ENCODE measurements at places on chromosomes 7 and 10.

DNA sequence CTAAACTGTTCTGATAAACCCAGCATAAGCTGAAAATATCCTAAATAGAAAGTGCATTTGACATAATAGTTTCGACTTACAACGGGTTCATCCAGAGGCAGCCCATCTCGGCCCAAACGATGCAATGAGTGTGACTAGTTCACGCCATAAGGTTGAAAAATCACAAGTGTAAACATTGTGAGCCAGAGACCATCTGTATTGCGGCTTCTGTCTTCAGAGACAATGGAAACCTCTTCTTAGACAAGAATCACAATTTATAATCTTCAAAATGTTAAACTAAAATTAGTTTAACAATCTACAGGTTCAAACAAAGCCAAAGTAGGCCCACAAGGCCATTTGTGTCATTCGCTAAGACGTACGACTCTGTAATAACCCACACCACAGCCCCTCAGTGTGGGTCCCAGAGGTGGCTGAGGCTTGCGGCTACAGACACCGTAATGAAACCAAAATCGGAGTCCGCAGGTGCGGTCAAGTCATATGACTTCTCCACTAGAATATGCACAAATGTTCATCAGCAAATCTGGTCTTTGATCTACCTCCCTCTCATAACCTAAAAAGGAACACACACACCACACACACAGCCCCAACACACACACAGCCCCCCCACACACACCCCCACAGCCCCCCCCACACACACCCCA, 81.8 kb downstream of the DIP2C start:
- DNase-seq = no peak

DNA sequence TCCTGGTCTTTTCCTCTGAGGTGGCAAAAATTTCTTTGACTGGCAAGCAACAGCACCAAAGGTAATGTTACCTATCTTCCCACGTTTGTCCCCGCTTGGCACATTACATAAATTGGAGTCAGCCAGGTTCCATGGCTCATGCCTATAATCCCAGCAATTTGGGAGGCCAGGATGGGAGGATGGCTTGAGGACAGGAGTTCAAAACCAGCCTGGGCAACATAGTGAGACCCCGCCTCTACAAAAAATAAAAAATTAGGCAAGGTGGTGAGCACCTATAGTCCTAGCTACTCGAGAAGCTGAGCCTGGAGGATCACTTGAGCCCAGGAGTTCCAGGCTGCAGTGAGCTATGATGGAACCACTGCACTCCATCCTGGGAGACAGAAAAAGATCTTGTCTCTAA, 139.5 kb downstream of the IDE start:
- no peak for DNase-seq

- no peak for DNase-seq
These were observed 11.7 kb upstream of the ZNF680 start for GRCh38 chr7:64574540-64575099.

- no peak for DNase-seq
These were observed 166.5 kb downstream of the LRMDA start for GRCh38 chr10:75597773-75598440.

GRCh38 chr7:16465469-16466361, at the start of gene SOSTDC1:
Gene SOSTDC1 (minus strand): TSS chr7:16465738. CDS start chr7:16465668, 70 bp downstream.
- no peak for DNase-seq

DNA sequence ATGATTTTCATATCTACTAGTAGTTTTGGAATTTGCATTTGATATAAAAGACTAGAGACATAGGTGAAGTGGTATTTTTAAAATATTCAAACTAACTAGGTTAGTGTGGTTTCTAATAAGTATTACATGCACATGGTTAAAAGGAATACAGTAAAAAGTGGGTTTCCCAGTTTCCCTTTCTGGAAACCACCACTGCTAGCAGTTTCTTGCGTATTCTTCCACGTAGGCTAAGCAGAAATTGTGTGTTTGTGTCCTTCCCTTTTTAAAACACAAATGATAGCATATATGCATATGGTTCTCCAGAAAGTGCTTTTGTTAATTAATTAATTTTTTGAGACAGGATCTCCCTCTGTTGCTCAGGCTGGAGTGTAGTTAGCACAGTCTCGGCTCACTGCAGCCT, 15.4 kb downstream of the NRF1 start:
- DNase-seq = no peak

- peak; percentile 62 for DNase-seq
These were observed 29.6 kb upstream of the ZNF488 start for GRCh38 chr10:47413531-47414226.

DNA sequence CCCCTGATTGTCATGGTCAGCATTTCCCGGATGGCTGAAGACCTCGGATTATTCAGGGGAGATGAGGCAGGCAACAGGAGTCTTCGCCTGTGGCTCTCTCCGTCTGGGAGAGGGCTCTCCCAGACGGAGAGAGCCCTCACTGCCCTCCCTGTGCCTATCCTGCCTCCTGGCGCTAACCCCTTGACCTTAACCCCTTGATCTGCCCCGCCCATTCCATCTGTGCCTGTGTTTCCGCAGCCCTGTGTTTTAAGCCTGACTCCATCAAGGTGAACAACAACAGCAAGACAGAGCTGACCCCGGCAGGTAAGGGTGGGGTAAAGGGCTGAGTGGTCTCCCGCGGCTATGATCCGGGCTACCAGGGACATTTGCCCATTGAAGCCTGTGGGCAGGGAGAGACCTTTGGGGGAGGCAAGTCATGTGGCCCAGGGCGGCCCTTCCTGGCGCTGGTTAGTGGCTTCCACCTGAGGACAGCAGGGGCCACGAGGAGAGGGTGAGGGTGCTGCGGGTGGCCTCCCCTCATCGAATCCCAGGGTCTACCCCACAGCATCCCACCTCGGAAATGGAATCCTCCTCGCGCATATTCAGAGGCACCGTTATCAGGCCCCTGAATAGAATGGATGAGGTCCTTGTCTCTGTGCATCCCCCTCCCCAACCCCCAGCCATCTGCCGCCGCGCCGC, 4.2 kb upstream of the MUC12 start:
- no peak for DNase-seq

GRCh38 chr7:79734181-79734580, 280.7 kb upstream of the MAGI2 start:
- DNase-seq = no peak

GRCh38 chr10:113444766-113445365, 108.0 kb upstream of the HABP2 start:
- no peak for DNase-seq

GRCh38 chr10:129960481-129961156, 3.5 kb downstream of the EBF3 start:
- DNase-seq = no peak

- DNase-seq = peak; percentile 89
These were observed 3.8 kb upstream of the ANTXRL start for GRCh38 chr10:46282842-46283574.

DNA sequence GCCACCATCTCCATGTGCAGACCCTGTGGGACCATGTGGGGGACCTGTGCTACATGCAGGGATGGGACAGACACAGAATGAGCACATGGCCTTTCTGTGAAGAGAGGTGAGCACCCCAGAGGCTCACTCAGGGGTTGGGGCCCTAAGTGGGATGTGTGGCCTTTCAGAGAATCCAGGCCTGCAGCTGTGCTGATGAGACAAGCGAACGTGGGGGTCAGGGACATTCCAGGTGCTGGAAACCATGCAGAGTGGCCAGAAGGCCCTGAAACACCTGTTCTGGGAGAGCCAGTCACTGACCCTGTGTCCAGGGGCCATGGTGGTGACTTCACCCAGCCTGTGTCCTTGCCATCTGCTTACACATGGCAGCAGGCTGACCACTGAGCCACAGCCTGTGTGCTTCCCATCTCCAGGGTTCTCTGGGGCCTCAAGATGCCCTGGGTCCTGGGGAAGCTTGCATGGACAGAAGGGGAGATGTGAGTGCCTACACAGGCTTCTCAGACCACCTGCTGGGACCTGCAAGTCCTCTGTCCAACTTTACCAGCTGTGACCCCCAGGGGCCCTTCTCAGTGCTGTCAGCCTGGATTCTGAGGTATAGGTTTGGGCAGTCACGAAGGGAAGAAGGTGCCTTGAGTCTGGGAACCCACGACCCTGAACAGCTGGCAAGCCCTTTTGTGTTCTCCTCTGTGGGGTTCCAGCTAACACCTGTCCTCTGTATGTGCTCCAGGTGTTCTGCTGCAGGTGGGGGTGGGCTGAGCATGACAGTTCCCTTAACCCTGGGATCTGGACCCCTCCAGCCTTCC, 17.6 kb downstream of the RAMP3 start:
- DNase-seq = peak; percentile 63

All from cardiac septum (tissue), 1 donor.